ENCODE measurements at places on chromosomes 3 and 15.

DNA sequence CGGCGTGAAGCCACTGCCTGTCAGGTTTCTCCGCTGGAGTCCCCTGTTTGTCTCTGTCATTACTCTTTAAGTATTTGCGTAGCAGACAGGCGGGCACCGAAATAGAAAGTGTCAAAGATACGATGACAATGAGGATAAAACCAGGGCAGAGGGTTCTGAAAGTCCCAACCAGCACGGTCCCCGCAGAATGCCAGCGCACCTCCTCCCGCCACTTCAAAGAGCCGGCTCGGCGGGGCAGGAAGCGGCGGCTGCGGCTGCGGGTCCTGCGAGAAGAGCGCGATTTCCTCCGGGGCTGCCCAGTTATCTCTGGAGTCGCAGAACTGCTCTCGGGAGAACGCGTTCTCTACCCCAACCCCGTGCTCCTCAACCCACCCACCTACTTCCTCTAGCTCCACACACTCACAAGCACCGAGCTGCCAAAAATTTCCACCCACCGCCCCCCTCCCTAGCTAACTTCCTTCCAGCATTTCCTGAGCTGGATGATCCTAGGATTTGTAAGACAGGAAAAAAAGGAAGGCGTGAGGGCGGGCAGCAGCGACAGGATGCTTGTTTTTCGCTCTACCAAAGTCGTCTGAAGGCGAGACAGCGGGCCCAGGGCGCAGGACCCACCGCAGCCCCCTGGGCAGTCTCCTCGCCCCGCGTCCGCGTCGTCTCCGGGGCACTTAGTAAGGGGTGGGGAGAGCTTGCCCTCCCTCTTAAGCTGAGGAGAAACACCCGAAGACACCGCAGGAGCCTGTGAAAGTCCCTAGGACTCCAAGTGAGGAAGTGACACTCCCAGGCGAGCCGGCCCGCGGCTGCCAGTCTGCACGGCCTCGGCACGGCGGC lies at the start of gene ARHGAP31:
TSS of gene ARHGAP31 (plus strand) at position 513 of the 825 bp plus-strand sequence. CDS start 522 bp downstream, outside the sequence.
- no peak for DNase-seq

- no peak for DNase-seq
Observed at GRCh38 chr3:157858821-157859220, 247.4 kb downstream of the SHOX2 start.

DNA sequence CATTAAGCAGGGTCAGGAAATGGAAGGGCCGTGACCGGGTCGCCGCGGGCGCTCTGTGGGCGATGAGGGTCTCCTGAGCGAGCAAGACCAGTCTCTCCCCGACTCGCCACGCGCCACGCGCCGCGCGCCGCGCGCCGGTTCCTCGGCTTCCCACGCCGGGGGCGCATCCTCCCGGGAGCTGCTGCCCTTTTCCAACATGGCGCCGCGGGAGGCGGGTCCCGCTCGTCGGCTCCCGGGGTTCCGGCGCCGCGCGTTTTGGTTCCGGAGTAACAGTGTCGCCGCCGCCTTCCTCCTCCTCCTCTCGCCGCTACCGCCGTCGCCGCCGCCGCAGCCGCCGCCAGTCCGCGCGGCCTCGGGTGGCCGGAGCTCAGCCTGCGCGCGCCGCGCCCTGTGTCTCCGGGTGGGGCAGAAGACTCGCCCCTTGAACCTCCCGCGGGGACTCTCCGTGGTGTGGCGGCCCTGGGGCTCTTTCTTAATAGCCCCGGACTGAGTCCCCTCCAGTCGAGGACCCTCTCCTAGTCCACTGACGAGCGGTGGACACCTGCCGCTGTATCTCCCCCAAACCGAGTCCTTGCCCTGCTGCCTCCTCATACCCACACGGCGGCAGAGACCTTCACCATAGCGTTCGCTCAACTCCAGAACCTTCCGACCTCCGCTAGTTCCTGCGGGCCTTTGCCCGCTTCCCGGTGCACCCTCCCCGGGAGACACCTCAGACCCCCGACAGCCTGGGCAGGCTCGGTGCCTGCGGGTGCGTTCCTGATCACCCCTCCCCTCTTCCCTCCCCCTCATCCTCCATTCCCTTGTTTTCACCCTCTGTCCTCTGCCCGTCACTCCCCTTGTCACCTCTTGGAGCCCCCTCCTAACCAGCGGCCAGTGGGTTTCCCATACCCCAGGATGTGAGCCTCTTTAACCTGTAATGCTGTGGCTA lies at the start of gene MAP2K5:
TSS of gene MAP2K5 (plus strand) at position 284 of the 928 bp plus-strand sequence. CDS start at position 917, 633 bp downstream.
- no peak for DNase-seq

GRCh38 chr3:46289551-46289950 lies 47.3 kb downstream of the CCR3 start:
- no peak for DNase-seq

- no peak for DNase-seq
Observed at GRCh38 chr3:64995857-64996551, 308.2 kb upstream of the ADAMTS9 start.

GRCh38 chr15:85312929-85313331 lies 67.5 kb upstream of the AKAP13 start:
- no peak for DNase-seq

GRCh38 chr3:88191872-88192409 lies 42.2 kb downstream of the C3orf38 start:
- DNase-seq, result no peak

DNA sequence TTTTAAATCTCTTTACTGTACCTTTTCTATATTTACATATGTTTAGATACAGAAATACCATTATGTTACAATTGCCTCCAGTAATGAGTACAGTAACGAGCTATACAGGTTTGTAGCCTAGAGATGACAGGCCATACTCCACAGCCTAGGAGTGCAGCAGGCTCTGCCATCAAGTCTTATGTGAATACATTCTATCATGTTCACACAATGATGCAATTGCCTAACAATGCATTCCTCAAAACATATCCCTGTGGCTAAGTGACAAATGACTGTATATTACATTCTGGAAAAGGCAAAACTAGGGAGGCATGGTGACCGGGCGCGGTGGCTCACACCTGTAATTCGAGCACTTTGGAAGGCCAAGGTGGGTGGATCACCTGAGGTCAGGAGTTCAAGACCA lies 192.4 kb upstream of the IGF1R start:
- no peak for DNase-seq

DNA sequence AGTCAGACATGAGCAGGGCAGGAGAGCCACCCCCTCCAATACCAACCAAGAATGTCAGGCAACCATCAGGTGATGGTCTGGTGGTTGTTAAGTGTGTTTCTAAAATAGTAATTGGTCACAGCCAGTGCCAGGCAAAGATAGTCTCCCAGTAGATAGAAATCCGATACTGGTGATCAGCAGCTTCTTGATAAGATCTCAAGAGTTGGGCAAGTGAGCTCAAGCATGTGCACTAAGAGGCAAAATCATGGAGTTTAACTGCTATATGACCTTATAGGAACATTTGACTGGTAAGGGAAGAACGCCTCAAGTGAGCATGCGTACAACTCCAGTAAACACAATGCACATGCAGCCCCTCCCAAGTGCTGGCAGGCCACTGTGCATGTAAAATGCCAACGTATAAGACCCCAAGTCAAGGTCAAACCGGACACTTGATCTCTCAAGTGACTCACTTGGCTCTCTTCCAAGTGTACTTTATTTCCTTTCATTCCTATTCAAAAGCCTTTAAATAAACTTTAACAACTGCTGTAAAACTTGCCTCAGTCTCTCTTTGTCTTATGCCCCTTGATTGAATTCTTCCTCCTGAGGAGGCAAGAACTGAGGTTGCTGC lies 36.0 kb upstream of the CBLB start:
- no peak for DNase-seq

DNA sequence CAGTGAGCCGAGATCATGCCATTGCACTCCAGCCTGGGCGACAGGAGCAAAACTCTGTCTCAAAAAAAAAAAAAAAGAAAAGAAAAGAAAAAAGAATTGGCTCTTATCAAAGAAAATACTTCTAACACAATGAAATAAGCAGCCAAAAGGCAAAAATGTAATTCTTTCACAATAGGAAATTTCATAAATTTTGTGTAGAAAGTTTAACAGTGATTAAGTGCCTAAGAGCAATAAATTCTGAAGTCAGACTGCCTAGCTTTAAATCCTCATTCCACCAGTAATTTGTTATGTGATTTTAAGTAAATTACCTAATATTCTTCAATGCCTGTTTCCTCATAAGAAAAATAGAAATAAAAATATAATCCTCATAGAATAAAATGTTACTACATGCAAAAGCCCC lies 24.6 kb downstream of the HLTF start:
- no peak for DNase-seq

GRCh38 chr15:29889542-29890329 lies 67.5 kb upstream of the TJP1 start:
- no peak for DNase-seq

DNA sequence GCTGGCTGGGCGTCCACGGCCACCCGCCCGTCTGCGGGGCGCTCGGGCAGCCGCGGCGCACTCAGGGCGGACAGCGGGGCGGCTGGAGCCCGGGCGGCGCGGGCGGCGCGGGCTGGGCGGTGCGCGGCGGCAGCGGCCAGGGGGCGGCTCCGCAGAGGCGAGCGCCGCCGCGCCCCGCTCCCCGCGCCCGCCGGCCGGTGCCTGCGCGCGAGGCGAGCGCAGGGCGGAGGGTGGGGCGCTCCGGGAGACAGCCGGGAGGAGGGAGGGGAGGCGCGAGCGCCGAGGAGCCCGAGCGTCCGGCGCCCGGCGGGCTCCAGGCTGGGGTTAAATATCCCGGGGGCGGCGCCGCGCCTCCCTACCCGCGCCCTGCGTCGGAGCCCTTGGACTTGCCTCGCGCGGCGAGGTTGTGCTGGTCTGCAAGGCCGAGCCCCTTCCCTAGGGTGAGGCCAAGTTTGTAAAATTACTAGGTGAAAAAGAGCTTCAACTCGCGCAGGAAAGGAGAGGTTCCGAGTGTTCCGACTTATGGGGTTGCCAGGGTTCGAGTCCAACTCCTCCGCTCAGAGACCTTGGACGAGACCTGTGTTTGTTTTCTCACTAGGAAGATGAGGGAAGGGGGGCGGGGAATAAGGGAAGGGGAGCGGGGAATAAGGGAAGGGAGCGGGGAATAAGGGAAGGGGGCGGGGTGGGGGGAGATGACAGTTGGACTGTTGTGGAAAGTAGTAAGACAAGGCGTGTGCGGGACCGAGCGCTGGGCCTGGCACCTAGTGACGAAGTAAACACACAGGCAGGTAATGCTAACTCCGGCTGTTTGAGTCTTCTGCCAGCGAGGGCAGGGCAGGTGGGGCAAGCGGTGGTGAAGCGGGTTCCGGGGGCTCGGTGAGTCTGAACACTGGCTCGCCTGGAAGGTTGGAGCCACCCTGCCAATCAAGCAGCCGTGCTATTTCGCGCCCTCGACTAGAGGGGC lies at the start of gene TNFAIP8L3:
TSS of gene TNFAIP8L3 (minus strand) at position 301 of the 964 bp plus-strand sequence. CDS start 311 bp downstream, outside the sequence.
- DNase-seq, result no peak

DNA sequence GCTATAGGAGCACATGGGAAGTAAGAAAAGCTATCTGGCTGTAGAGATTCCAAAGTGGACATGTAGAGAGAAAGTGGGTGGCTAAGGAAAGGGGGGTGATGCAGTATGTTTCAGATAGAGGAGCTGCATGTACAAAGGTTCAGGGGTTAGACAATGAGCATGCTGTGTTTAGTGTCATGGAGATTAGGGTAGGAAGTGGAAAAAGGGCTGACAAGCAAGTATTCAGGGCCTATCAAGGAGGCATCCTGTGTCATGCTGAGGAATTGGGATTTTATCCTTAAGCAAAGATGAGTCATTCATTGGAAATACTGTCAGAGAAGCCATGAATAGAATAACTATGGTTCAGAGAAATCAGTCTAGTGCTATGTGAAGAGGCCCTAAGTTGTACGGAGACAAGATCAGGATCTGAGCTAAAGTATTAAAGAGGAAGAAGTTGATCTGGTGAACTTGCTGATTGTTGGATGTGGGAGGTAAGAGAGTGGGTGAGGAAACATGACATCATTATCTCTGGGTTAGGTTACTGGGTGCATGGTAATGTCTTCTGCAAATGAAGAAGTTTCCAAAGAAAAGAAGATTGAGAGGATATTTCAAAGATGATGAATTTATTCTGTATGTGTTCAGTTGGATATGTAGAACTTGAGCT lies 176.7 kb upstream of the GOLIM4 start:
- no peak for DNase-seq

DNA sequence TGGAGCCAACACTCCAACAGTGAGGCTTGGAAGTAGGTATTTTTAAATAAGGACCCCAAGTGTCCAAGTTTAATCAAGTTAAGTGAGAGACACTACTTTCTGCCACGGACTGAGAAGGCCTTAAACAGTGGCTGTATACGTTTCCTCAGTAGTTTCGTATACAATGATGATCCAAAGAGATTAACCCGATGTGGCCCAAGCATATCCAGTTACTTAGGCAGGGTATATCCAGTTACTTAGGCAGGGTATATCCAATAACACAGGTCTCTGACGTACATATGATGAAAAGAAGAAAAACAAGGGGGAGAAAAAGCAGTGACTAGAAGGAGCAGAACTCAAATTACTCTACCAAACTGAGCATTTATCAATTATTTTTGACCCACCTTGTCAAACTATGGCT lies 591.4 kb downstream of the FOXP1 start:
- DNase-seq, result no peak

DNA sequence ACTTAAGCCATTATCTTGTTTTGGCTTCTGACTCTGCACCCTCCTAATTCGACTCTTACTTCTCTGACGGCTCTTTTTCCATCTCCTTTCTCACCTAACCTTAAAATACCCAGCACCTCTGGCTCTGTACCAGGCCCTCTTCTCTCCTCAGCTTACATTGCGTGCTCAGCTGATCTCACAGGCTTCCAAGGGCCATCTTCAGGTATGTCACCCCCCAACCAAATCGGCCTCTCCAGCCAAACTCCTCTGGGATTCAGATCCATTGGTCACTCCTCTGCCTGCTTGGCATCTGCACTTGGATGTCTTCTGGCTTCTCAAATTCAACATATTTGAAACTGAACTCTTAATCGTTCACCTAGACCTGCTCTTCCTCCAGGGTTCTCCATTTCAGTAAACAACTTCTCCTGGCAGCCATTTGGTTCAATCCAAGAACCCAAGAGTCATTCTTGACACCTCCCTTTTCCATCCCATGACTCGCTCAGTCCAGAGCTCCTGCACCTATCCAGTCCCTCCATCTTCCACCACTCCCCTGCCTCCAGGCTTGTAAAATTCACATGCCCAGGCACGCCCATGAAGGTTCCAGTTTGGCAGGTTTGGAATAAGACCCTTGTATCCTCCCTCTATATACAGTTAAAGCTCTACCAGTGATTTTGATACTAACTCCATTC lies 35.2 kb upstream of the SLC41A3 start:
- DNase-seq, result no peak

DNA sequence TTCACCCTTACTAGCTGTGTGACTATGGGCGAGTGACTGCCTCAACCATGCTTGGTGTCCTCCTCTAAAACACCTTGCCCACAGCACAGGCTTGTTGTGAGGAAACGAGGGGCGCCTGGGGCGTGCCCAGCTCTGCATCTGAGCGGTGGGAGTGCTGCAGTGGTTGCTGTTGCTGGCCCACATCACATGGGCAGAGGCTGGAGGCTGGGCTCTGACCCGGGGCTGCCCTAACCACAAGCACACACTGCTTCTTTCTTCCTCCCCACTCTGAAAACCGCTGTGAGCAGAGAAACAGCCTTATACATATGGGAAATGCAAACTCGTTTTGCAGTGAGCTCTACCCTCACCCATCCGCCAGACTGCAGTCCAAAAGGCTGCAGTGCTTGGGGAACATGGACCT lies 74.8 kb upstream of the RPL32 start:
- DNase-seq, result no peak

Data from forelimb muscle (tissue), 1 donor.